Kidney glomerular epithelial cell (primary cell): ENCODE measurements at places on chromosomes 11 and 22.

DNA sequence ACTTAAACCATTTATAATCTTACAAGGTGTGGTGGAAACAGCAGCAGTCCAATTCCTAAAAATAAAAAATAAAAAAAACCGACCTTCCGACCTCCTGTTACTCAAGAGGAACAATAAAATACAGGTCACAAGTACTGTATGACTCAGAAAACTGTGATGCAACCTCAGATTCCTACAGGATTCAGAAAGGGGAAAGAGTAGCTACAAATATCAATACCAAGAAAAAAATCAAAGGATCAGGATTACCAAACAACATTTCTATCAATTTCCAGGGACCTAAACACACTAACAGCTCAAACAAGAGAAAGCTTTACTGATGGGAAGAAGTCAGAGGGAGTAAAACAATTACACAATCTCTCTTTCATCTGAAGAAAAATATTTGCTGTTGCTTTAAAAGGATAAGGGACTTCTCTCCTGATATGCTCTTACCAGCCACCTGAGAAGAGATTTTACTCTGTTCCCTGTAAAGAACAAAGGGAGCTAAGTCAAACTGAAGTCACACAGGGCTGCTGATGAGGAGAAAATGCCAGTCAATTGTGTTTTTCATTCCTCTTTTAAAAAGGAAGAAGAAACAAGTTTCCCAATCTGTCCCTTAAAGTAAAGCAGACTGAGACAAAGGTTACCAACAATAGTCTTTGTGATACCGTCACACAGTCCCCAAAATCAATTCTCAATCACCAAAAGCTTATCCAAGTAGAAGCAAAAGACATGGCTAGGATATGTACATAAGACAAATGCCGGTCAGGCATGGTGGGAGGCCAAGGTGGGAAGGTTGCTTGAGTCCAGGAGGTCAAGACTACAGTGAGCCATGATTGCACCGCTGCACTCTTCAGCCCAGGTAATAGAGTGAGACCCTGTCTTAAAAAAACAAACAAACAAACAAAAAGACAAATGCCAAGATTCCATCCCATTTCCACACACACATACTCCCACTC lies 39.3 kb downstream of the AMBRA1 start:
- peak; percentile 57 for DNase-seq

DNA sequence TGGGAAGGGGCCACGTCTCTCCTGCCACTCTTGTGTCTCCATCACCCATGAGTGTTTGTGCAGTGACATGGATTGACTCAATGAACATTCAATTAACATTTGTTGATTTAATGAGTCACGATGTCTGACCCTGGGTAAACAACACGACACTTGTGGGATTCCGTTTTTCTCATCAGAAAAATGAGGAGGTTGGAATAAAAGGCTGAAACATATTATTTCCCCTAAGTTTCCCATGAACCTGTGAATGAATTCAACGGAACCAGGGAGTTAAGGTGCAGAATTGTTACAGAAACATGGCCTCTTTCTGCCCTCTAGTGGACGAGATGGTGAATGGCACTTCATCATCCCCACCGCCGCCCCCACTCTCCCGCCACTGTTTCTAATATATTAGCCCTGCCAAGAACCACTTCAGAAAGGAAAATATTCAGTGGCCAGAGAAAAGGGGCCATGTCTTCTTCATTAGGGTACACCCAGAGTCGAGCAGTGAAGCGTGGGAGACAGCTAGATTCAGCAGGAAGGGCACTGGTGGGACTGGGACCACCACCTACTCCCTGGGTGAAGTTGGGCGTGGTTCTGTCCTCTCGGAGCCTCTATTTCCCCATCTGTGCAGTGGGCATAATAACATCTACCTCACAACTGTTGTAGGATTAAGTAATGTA lies 46.3 kb upstream of the SYT13 start:
- peak; percentile 29 for DNase-seq

DNA sequence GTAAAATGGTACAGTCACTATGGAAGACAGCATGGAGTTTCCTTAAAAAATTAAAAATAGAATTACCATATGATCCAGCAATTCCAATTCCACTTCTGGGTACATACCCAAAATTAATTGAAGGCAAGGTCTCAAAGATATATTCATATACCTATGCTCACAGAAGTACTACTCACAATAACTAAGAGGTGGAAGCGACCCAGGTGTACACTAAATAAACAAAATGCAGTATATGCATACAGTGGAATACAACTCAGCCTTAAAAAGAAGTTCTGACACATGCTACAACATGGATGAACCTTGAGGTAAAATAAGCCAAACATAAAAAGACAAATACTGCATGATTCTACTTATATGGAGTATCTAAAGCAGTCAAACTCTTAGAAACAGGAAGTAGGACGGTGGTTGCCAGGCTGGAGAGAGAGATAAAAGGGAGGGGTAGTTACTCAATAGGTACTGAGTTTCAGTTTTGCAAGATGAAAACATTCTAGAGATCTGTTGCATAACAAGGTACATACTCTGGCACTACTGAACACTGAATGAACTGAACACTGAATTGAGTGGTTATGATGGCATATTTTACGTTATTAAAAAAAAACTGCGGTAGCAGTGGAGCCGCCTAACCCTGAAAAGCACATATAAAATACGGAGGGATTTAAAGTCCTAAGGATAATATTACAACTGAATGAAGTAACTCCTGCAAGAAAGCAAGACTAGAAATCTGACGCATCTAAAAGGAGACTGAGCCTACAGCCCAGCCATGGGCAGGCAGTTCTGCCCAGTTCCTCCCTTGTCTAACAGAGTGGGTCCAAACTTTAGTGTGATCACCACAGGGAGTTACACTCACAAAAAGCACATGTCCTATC lies 12.8 kb downstream of the DGCR2 start:
- DNase-seq, result peak; percentile 28

GRCh38 chr11:34154059-34154875 lies 48.8 kb downstream of the NAT10 start:
- no peak for DNase-seq

DNA sequence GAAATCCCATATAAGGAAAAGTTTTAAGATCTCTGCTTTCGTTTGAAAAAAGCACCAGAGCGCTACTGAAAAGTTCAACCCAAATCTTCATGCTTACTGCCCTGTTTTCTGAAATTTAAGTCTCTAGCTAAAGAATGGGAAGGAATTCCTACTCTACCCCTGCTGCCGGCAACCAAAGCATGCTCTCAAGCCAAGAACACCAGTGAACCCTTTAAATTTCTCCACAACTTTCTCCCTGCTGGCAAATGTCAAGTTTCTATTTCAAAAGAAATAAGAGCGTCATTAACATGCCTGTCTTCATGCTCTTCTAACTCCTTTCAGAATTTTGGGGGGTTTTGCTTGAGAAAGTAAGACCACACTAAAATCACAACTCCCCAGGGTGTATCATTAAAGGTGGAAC lies 6.8 kb upstream of the SMCO4 start:
- no peak for DNase-seq

- no peak for DNase-seq
Measured at GRCh38 chr11:93857413-93858120, 7.1 kb upstream of the VSTM5 start.

GRCh38 chr22:50600967-50601668 lies 525 bp downstream of the MAPK8IP2 start:
- DNase-seq, result no peak
